Activated CD8-positive, alpha-beta T cell treated with anti-CD3 and anti-CD28 coated beads for 36 hours (primary cell): ENCODE measurements at places on chromosomes 3 and 15. TPM values are rescaled to one million over a fixed set of nuclear protein-coding genes. Genes with fewer than 3 reads are reported as not detected.

DNA sequence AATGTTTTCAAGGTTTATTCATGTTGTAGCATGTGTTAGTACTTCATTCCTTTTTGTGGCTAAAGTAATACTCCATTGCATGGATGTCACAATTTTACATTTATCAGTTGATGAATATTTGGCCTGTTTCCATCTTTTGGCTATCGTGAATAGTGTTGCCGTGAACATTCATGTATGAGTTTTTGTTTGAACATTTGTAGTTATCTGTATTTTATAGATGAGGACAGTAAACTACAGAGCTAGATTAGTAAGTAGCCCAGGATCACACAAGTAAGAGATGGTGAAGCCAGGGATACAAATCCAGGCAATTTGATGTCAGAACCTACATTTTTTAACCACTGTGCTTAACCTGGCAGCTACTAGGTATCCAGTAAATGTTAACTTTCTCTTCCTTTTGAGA lies 63.2 kb downstream of the ASTE1 start:
- no peak for DNase-seq

DNA sequence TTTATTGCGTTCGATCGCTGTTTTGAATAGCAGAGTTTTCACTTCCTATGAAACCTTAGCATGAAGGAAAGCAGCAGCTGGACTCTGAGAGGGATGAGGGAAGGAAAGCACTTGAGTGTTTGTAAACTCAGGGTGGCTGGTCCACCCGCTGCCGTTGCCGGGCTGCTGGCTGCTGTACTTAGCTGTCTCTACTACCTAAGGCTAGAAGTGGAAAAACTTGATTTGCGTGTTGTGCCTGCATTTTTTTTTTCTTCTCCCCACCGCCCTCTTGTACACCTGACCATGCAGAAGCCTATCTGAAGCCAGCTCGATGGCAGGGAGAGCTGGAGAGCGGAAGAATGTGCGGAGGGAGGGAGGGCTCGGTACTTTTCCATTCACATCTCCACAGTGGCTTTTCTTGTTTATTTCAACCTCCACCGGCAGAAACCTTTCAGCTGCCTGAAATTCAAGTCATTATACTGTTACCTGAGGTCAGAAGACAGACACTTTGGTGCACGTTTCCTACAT lies 4.8 kb upstream of the BCL6 start:
- DNase-seq: no peak

GRCh38 chr3:125186261-125186787 lies 26.2 kb downstream of the SLC12A8 start:
- peak; percentile 50 for DNase-seq

GRCh38 chr3:54781728-54782127 lies 146.1 kb downstream of the LRTM1 start:
- no peak for DNase-seq

DNA sequence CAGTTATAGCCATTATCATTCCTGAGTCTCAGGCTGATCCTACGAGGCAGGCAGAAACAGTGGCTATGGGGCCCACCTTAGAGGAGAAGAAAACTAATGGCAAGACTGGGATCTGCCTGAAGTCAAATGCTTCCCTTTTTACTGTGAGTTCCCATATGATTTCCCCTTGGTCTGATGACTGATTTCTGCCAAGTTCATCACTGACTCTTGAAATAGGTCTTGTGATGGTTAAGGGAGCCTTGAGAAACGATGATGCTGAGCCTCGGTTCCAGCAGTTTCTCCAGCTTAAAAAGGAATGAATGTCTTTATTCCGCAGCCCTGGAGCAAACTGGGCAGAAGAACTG lies 29.4 kb upstream of the LDHAL6B start:
- DNase-seq: no peak

DNA sequence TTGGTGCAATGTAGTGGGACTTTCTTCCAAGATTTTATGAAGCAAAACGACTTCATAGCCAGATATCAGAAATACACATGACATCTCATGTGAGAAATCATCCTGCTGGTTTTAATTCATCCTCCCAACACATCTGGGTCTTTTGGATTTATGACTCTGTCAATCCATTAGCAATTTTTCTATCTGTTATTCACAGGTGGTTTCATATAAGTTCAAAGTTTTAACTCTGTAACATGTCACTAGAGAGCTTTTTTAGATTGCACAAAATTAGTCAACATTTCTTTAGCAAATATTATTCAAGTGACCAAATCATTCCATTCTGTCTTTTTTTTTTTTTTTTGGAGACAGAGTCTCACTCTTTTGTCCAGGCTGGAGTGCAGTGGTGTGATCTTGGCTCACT lies 30.4 kb downstream of the SQOR start:
- no peak for DNase-seq

DNA sequence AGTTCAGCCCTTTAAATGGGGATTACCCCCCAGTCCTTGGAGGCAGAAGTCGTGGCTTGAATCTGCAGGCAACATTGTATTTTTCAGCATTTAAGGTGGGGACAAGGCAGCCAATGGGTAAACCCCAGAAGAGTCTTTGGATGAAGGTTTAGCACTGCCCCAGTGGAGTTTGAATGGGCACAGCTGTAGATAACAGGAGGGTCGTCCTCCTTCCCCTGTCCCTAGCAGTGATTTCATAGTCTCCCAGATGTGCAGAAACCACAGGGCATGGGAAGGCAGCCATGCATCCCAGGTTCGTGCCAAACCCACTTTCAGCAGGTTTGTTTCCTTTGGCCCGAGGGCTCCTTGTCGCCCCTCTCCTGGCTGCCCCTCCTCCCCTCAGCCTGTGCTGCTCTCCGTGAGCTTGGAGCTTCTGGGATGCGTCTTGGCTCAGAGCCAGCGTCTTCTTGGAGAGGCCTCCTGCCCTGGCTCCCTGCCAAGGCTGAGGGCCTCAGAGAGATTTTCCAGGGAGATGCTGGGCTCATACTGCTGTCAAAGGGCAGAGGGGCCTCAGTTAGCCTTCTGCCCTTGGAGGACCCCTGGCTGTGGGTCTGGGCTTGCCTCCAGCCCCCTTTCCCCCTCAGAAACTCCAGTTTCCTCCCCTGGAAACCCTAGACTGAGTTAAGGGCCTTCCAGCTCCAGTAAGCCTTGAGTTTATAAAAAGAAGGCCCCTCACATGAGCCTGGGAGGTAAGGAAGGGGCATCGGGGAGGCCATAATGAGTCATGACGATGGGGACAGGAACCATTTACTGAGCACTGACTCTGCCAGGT lies 48.9 kb upstream of the POLG start:
- no peak for DNase-seq

DNA sequence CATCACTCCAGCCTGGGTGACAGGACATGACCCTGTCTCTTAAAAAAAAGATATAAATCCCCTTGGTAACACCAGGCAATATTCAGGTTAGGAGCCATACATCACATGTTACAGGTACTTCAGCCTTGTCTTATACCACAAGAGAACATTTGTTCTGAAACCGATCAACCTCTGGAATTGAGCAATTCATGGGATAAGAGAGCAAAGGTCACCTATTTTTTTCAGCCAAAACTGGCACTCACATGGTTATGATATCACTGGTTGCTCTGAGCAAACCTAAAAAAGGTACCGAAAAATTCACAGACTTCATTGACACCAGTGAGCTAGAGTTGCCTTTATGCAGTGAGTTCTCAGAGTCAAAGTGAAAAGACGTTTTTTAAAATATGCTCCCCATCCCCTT lies 9.1 kb downstream of the SPICE1 start:
- DNase-seq: no peak

- peak; percentile 44 for DNase-seq
These were observed at the start of gene ABCF3 for GRCh38 chr3:184186184-184186901. ABCF3 (plus strand) TSS chr3:184186199; CDS start chr3:184186208, 9 bp downstream.

DNA sequence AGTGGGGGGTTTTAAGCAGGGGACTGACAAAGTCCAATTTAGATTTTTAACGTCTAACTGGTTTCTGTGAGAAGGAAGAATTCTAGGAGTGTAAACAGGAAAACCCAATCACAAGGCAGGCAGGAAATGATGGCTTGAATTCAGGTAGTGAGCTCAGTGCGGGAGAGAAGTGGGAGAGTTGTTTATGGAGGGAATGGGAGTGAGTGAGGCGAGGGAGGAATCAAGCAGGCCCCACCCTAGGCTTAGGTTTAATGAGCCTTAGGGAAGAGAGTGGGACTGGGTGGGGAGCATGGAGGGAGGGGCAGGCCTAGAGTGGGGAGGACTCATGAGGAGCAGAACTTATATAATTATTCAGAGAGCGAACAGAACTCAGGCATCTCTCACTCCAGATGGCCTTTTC lies 17.9 kb downstream of the VIPR1 start:
- no peak for DNase-seq

DNA sequence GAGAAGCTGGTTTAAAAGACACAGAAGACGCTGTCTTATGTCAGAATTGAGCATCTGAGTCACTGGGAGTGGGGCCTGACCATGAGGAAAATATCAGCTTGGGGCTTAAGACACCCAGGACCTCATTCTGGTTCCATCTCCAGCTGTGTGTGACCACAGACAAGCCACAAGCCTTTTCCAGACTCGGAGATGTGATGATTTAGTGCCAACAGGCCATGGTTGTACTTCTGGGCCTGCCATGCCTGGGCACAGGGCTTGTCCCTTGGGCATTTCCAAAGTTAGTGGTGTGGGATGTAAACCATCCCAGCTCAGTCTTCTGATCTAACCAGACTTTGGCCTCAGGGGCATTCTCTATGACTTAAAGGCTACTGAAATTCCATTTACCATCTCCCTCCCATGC lies 269.8 kb downstream of the RYR3 start:
- DNase-seq: no peak

DNA sequence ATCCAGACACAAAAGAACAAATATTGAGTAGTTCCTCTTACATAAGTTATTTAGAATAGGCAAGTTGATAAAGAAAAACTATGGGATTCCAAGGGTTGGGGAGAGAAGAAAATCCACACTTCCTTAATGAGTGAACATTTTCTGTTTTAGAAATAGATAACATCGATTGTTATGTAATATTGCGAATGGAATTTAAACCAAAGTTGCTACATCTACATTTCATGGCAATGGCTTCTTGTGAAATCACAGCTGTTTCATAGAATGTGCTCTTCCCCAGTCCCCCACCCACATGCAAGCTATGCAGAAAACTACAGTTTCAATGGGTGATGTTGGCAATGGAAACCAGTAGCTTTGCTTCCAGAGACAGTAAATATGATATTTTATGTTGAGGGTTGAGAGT lies 1639.5 kb downstream of the SI start:
- DNase-seq: no peak

GRCh38 chr15:101038327-101039003 lies 119.3 kb downstream of the LRRK1 start:
- no peak for DNase-seq

DNA sequence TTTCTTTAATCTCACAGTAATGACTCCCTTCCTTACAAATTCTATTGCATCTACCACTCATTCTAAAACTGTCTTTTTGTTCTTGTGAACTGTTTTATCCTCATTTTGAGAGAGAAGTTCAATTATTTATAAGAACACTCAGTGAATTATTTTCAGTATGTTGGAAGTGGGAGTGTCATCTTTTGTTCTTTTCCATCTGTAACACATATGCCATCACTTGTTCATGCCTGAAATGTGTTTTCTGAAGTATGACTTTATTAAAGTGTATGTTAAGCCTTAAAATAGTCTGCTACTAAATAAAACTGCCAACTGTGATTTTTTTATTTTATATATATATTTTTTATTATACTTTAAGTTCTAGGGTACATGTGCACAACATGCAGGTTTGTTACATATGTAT lies 623.0 kb upstream of the CBLB start:
- no peak for DNase-seq

DNA sequence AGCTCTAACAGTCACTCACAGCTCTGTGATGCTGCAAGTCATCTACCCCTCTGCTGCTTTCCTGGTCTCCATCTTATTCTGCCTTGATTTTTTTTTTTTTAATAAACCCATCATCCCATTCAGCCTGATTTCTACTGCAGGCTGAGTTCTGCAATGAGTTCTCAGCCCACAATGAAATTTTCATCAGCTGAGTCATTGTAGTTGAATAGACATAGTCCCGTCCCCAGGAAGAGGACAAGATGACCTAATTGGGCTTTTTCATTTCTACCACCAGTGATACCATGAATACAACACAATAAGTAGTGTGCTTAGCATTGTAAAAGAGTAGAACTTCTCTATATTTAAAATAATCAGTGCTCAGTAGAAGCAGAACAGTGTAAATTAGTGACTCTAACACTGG lies 59.3 kb downstream of the C3orf85 start:
- DNase-seq: no peak

The MRPS11 gene
- 55.4 TPM for total RNA-seq

The CADPS gene
- not detected for total RNA-seq

The KIF7 gene
- 2.7 TPM for total RNA-seq

The CCR3 gene
- total RNA-seq: not detected

The AADACL2 gene
- not detected for total RNA-seq

The IL16 gene
- total RNA-seq: 138 TPM

The CHCHD4 gene
- 27.6 TPM for total RNA-seq

The C2CD4A gene
- 1.0 TPM for total RNA-seq
